ENCODE measurements at places on chromosomes 1 and 21.

DNA sequence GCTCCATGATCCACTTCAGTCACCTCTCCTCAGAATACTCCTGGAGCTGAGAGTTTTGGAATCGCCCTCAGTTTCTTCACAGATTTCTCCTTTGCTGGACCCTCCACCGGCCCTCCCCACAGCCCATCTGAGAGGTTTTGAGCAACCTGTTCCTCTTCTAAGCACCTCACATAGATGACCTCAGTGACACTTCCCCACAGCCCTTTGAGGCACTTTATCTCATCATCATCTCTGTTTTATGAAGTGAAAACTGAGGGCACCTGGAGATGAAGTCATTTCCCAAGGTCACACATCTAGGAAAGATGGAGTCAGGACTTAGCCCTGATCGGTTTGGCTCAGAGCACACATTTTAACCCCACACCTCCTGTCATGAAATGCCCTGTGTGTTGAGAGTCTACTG is 76.8 kb upstream of the ZNF281 start:
- no peak for DNase-seq
- H3K4me1 ChIP-seq, result peaks cover 9% of the 10 kb centered on the region
- H3K27me3 ChIP-seq, result peaks cover 3% of the 10 kb centered on the region
- no peaks in the 10 kb centered on the region for H3K36me3 ChIP-seq

- H3K27me3 ChIP-seq, result peaks cover 2% of the 10 kb centered on the region
- no peak for DNase-seq
- no peaks in the 10 kb centered on the region for H3K36me3 ChIP-seq
- H3K4me1 ChIP-seq, result no peaks in the 10 kb centered on the region
- H3K4me3 ChIP-seq, result no peak overlapping the region
Observed at GRCh38 chr1:116311193-116311592, 61.9 kb upstream of the ATP1A1 start.

DNA sequence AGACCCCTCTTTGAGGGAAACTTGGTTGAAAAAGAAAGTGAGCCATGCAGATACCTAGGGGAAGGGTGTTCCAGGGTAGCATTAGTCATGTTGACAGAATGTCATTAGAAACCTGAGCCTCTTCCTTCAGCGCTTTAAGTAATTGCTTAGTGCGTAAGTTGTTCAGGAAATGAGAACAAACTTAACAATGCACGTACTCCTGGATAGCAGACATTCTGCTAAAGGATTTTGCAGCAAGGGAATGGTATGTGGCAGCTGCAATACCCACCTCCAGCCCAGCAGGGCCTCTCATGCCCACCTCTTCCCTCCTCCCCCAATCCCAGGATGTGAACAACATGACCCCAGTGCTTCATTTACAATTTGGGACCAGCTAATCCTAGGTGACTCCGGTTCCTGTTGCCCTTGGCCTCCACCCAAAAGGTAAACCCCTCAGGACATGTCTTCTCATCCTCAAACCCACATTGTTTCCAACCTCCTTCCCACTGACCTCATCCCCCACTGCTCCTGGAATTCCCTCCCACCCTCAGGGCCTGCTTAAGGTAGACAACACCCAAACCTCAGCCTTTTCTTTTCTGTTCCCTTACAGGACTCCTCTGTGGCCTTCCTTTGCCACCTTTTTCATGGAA is 98.0 kb upstream of the BCAR3 start:
- DNase-seq, result no peak
- peaks cover 3% of the 10 kb centered on the region for H3K27me3 ChIP-seq
- H3K4me1 ChIP-seq, result no peaks in the 10 kb centered on the region
- H3K4me3 ChIP-seq, result no peak overlapping the region
- H3K36me3 ChIP-seq, result no peaks in the 10 kb centered on the region
- no peak overlapping the region for H3K27ac ChIP-seq

DNA sequence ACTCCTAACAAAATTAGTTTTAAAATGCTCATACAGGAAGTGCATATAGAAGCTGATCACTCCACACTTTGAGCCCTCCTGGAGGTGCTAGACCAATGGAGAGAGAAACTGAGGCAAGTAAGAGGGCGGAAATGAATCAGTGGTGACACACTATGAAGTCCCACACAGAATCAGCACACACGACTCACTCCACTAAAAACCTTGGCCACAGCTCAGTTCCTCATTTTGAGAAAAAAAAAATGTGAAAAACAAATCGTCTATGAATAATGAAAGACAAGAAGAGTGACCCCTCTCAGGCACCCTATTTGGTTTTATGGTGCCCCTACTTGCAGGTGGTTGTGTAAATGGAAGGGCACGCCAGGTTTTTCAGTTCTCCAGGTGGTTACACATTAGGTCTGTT is 675.1 kb upstream of the BRINP3 start:
- no peak for DNase-seq
- no peaks in the 10 kb centered on the region for H3K27me3 ChIP-seq
- no peaks in the 10 kb centered on the region for H3K36me3 ChIP-seq
- H3K4me1 ChIP-seq, result no peaks in the 10 kb centered on the region
- H3K27ac ChIP-seq, result no peak overlapping the region
- no peak overlapping the region for H3K4me3 ChIP-seq

GRCh38 chr1:181630838-181631237 is 147.5 kb downstream of the CACNA1E start:
- no peak overlapping the region for H3K4me3 ChIP-seq
- H3K36me3 ChIP-seq, result no peaks in the 10 kb centered on the region
- DNase-seq, result no peak
- no peak overlapping the region for H3K27ac ChIP-seq
- H3K4me1 ChIP-seq, result no peaks in the 10 kb centered on the region
- H3K27me3 ChIP-seq, result peaks cover 4% of the 10 kb centered on the region

DNA sequence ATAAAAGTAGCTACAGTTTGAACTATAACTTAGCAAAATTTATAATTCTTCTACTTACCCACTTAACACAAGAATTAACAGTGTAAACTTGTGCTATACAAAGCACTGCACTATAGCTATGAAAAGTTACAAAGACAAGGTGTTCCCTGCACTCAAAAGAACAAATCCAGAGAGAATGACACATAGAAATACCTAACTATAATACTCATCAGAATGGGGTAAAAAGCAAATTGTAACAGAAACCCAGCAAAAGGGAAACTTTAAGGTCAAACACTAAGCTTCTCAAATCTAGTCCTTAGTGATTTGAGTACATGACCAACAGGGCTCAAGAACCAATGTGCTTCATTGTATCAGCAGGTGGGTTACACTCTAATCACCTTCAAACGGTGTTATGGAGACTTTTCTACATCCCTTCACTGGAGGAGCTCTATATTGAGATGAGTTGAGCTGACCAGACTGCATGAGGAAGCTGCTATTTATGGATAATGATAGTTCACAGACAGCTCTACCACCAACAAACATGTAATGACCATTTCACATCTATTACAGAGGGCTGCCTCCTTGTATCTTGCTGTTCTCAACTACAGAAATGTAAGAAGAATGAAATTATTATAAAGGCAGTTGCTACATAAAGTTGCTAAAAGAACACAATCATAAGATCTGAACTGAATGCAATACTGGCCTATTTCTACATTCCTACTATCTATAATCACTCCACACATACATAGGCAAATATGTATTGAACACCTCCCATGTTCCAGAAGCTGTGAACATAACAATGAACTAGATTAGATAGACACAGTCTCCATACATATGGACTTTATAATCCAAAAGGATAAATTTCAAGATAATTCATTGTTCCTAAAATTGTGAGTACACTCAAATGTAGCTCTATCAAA is 47.6 kb downstream of the PIK3R3 start:
- DNase-seq, result no peak
- no peaks in the 10 kb centered on the region for H3K27me3 ChIP-seq
- no peaks in the 10 kb centered on the region for H3K4me1 ChIP-seq

GRCh38 chr1:101338714-101339430 is 102.1 kb downstream of the S1PR1 start:
- H3K4me1 ChIP-seq, result no peaks in the 10 kb centered on the region
- H3K4me3 ChIP-seq, result no peak overlapping the region
- H3K27me3 ChIP-seq, result peaks cover 10% of the 10 kb centered on the region
- H3K27ac ChIP-seq, result no peak overlapping the region
- H3K36me3 ChIP-seq, result no peaks in the 10 kb centered on the region
- DNase-seq, result no peak

- no peak for DNase-seq
- peaks cover 7% of the 10 kb centered on the region for H3K27me3 ChIP-seq
- no peak overlapping the region for H3K4me3 ChIP-seq
- H3K4me1 ChIP-seq, result peaks cover 5% of the 10 kb centered on the region
- H3K27ac ChIP-seq, result no peak overlapping the region
Observed at GRCh38 chr1:93675931-93676330, 5.7 kb downstream of the BCAR3 start.

GRCh38 chr1:203304391-203304918 is 864 bp upstream of the BTG2 start:
- H3K4me1 ChIP-seq, result peaks cover 43% of the 10 kb centered on the region
- no peak for DNase-seq
- H3K27me3 ChIP-seq, result no peaks in the 10 kb centered on the region
- H3K27ac ChIP-seq, result peak overlapping the region; percentile 97

DNA sequence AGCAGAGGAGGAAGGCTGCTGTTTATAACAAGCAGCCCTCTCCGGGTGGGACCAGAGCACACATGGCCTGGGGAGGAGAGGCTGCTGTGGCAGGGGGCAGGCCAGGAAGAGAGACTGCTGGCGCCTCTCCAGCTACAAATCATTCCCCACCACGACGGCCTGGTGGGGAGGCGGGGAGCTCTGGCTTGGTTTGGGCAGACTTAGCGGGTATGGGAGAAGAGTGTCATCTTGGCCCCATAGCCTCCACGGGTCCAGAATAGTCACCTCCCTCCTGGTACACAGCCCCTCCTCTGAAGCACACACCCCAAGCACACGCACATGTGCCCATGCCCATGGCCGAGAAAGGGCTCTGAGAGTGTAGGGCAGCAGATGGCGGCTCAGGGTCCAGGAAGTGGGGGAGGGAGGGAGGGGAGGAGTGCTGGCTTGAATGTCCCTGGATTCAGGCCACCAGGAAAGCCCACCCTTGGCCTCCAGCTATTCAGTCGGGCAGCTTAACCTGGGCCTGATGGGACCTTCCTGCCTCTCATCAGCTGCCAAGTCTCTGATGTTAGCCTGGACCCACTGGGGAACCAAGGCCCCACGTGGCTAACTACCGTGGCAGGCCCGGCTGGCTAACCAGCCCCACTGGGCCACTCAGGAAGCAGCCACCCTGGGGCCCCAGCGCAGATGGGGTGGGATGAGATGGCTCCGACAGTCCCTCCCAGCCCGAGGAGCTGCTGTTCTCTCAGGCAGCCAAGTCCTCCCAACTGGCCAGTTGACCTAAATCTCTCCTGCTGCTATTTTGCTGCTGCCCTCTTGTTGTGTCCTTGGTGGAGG is 10.9 kb downstream of the LRP8 start:
- H3K4me3 ChIP-seq, result no peak overlapping the region
- H3K4me1 ChIP-seq, result no peaks in the 10 kb centered on the region
- no peaks in the 10 kb centered on the region for H3K27me3 ChIP-seq
- DNase-seq, result no peak

DNA sequence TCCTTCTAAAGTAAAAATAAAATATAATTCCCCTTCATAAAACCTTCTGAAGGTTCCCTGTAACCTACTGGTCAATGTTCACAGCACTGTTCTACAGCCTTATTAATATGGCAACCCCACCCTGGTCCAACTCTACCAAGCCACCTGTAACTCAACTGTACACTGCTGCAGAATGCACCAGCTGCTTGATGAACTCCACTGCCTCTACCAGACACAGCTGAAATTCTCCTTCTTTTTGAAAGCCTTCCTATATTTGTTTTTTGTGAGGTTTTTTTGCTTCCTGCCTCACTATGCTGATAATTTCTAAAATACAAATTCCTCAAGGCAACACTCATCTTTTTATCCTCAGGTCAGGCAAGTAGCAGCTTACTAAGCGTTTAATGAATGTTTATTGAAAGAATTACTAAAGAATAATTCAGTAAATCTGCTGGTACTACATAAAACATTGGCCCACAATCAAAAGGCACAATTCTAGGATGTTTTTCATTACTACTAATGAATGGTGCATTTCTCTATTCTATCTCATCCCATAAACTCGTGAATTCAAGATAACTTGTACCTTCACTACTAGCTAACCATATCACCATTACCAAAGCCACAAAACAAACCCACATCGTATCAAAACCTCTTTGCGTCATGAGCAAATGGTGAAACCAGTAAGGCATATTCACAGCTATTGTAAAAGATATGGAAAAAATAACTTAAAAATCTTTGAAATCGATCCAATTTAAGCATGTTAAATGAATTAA is 2.4 kb downstream of the SSX2IP start:
- H3K27ac ChIP-seq, result no peak overlapping the region
- H3K27me3 ChIP-seq, result peaks cover 3% of the 10 kb centered on the region
- H3K36me3 ChIP-seq, result no peaks in the 10 kb centered on the region
- DNase-seq, result no peak
- no peak overlapping the region for H3K4me3 ChIP-seq

DNA sequence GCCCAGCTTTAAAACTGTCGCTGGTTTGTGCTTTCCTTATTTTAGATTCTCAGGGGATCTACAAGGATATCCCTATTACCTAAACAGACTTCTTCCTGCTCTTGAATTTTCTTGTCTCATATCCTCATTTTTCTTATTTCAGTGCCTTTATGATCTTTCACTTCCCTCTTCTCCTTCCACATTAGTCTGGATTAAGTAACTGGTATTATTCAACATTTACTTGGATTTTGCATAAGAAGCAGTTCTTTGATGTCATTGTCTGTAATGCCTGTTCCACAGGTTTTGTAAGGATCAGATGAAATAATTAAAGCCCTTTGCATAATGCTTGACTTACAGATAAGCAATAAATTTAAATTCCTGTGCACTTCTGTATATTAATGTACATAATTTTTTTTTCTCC is 26.5 kb downstream of the CXADR start:
- no peaks in the 10 kb centered on the region for H3K4me1 ChIP-seq
- peaks cover 4% of the 10 kb centered on the region for H3K27me3 ChIP-seq
- no peak overlapping the region for H3K4me3 ChIP-seq
- H3K27ac ChIP-seq, result no peak overlapping the region
- no peaks in the 10 kb centered on the region for H3K36me3 ChIP-seq
- DNase-seq, result no peak

DNA sequence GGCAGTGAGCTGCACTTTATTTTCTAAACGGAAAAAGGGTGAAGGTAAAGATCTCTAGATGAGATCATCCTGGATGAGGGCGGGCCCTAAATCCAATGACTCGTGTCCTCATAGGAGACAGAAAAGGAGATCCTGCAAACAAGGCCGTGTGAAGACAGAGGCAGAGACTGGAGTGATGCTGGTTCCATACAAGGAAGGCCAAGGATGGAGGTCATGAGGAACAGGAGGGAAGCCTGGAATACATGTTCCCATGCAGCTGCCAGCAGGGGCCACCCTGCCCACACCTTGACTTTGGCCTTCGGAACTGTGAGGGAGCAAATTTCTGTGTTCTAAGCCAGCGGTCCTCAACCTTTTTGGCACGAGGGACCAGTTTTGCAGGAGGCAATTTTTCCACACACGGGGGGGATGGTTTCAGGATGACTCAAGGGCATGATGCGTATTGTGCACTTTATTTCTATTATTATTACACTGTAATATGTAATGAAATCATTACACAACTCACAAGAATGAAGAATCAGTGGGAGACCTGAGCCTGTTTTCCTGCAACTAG is 94.3 kb downstream of the PSMG1 start:
- no peak overlapping the region for H3K4me3 ChIP-seq
- DNase-seq, result no peak
- H3K27me3 ChIP-seq, result no peaks in the 10 kb centered on the region
- H3K27ac ChIP-seq, result no peak overlapping the region

- H3K36me3 ChIP-seq, result no peaks in the 10 kb centered on the region
- DNase-seq, result peak; percentile 89
- H3K4me3 ChIP-seq, result peak overlapping the region; percentile 62
- H3K27ac ChIP-seq, result peak overlapping the region; percentile 78
- peaks cover 75% of the 10 kb centered on the region for H3K4me1 ChIP-seq
- no peaks in the 10 kb centered on the region for H3K27me3 ChIP-seq
Observed at GRCh38 chr1:23613191-23614031, 54.1 kb upstream of the ID3 start.

Measured in CD4-positive, CD25-positive, alpha-beta regulatory T cell (primary cell).